ENCODE measurements at places on chromosomes 7 and 10. TPM values are rescaled to one million over a fixed set of nuclear protein-coding genes. Genes with fewer than 3 reads are reported as not detected.

The GJD4 gene
- total RNA-seq: not detected

The SLC26A5 gene
- total RNA-seq: 0.44 TPM

The LIPN gene
- total RNA-seq: not detected

GRCh38 chr10:124318076-124318475, 100.6 kb downstream of the OAT start:
- H3K27me3 ChIP-seq: no peaks in the 10 kb centered on the region
- no peaks in the 10 kb centered on the region for H3K36me3 ChIP-seq
- DNase-seq: no peak
- peaks cover 4% of the 10 kb centered on the region for H3K4me1 ChIP-seq
- no peak overlapping the region for H3K27ac ChIP-seq
- no peak overlapping the region for H3K4me3 ChIP-seq

DNA sequence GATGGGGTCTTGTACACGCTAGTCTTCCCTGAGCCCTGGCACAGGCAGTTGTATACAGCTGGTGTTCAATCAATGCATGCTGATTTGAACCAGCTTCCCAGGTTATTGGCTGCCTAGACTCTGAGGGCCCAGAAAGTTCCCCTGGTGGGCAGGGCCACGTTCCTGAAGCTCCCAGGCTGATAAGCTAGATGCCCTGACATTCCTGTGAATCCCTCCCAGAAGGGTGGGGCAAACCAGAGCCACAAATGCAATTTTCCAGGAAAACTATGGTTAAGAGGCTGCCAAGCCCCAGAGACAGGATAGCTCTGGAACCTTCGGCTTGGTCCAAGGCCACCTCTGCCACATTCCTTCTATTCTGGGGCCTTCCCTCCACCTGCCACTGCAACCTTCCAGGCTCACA, 78.2 kb downstream of the FAM53B start:
- no peak overlapping the region for H3K27ac ChIP-seq
- H3K4me1 ChIP-seq: peaks cover 50% of the 10 kb centered on the region
- no peak overlapping the region for H3K4me3 ChIP-seq
- H3K27me3 ChIP-seq: no peaks in the 10 kb centered on the region
- DNase-seq: no peak
- peaks cover 74% of the 10 kb centered on the region for H3K36me3 ChIP-seq

DNA sequence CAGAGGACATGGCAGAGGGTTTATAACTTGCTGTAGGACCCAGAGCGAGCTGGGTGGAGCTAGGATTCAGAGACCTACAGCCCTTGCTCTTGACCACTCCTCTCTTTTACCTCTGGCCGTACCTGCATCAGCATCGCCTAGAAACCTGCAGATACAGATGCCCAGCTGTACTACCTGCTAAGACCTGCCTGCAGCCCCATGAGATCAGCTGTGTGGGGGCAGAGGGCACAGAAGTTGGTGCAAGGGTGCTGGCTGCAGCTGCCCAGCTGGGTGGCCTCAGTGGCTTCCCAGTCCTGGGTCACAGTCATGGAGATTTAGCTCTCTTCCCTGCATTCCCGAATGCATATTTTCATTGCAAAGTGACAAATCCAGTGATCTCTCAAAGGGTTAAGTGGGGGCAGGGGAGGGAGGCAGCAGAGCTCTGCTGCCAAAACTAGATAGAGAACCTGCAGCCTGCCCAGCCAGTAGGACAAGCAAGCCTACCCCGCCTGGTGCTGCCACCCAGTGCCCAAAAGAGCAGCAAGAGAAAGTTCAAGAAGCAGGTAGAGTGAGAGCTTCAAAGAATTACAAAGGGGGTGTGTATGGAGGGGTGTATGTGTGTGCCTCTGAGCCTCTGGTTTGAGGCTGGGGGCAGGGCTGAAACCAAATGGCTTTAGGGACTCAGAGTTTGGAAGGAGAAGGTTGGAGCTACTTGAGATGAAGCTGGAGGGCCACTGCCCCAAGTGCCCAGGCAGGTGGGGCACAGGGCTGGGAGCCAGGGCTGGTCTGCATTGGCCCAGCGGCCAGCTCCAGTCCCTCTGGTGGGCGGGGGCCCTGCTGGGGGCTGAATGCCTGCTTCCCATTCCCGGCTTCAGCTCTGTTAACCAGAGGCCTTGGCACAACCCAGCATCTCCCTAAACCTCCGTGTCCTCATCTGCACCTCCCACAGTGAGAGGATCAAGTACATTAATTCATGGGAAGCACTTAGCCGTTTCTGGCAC, 6.9 kb downstream of the FAM241B start:
- H3K4me1 ChIP-seq: peaks cover 8% of the 10 kb centered on the region
- DNase-seq: no peak
- no peak overlapping the region for H3K27ac ChIP-seq
- H3K36me3 ChIP-seq: peaks cover 36% of the 10 kb centered on the region
- no peak overlapping the region for H3K4me3 ChIP-seq
- no peaks in the 10 kb centered on the region for H3K27me3 ChIP-seq

DNA sequence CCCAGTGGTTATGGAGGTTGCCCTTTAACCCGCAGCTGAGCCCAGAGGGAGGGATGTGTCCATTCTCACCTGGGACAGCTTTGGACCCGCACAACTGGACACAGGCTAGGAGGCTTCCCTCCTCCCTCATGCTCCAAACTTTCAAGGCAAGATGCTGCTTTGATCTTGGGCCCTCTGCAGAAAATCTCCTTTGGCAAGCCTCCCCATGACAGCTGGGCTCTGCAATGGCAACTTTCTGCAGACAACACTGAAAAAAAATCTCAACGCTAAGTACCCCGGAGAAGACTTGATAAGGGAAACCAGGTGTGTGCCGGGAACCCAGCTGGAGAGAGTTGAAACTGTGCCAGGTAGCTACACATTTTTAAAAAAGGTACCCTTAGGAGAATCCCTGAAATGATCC, 610.1 kb downstream of the LRMDA start:
- H3K36me3 ChIP-seq: no peaks in the 10 kb centered on the region
- DNase-seq: no peak
- H3K4me1 ChIP-seq: peaks cover 1% of the 10 kb centered on the region
- no peak overlapping the region for H3K27ac ChIP-seq
- peaks cover 4% of the 10 kb centered on the region for H3K27me3 ChIP-seq

All from spinal cord (tissue), 10 donors.